ENCODE measurements at places on chromosomes 3 and 15.

GRCh38 chr3:157671656-157672055 is 168.4 kb upstream of the VEPH1 start:
- DNase-seq: no peak

DNA sequence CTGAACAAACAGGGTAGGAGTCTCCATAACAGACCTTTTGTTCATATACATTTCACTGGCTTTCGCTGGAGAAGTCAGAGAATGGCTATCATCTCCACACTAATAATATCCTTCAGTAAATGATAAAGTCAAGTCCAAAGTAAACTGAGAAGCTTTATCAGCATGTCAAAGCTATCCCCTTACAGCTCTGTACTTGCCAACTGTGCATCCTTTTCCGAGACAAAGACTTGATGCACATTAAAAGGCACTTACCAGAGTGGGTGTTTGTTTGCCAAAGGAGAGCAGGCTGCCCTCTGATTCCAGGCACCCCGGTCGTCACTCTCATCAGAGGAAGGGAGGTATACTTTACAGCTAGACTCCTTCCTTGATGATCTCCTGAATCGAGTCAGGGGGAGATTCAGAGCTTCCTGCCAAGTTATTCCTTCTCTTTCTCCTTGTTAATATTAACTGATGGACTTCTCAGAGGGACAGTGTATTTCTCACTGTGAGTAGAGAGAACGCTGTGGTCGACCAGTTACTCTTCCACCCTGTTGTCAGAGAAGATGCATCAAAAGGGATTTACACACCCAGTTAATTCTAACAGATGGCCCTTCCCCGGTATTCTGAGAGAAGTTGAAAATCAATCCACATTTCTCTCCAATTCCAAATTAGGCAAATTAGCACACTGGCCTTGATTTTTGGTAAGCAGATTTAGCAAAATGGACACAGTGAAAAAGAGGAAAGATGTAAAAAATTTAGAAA is 504.7 kb upstream of the NR2F2 start:
- no peak for DNase-seq

DNA sequence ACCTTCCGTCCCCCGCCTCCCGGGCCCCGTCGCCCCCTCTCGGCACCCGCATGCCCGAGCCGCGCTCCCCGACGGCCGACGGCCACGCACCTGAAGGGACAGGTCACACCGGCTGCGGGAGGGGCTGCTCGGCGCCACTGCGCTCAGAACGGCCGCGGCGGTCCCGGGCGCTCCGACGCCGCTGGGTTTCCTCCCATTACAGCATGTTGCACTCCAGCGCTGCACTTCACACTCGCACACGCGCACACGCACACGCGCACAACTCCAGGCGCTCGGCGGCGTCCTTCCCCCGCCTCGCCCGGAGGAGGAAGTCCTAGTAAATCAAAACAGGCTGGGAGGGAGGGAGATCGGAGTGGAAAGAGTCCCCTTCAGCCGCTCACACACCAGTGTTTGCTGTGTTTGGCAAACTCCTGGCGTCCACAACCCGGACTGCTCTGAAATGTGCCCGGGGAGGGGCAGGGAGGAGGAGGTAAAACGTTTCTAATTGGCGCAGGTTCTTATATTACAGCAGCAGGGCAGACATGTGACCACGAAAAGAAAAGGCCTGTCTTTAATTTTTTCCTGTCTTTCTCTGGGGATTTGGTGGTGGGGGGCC is 76.7 kb upstream of the VGLL4 start:
- peak; percentile 60 for DNase-seq

GRCh38 chr15:23628612-23629233 is 18.9 kb downstream of the MAGEL2 start:
- no peak for DNase-seq

- DNase-seq: peak; percentile 53
These were observed 48.1 kb downstream of the ACAP2 start for GRCh38 chr3:195394700-195395099.
